ENCODE measurements at places on chromosomes 4 and X.

GRCh38 chr4:150119492-150119891 is 41.2 kb downstream of the DCLK2 start:
- DNase-seq: no peak

DNA sequence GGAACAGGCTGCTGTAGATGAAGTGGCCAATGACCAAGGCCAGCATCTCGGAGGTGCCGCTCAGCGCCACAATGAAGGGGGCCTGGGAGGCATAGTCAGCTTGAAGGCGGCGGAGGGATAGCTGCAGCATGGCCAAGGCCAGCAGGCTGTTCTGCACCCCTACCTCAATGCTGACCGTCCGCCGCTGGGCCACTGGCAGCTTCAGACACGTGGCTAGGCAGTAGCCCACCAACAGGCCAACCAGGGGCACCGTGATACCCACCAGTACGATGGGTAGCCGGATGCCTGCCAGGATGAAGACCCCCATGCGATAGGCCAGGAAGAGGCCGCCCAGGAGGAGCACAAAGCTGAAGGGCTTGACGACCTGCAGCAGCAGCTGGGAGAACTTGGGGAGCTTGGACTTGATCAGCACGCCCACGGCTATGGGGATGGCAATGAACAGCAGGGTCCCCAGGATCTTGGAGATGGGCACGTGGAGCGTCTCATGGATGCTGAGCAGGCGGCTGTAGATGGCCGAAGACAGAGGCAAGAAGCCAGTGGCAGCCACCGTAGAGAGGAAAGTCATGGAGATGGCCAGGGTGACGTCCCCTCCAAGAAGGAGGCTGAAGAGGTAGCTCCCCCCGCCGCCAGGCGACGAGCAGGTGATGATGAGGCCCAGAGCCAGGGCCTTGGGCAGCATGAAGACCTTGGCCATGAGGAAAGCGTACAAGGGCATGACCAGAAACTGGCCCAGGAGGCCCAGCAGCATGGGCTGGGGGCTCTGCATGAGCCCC is 1.3 kb upstream of the UBL4A start:
- DNase-seq: no peak

GRCh38 chrX:150223176-150224015 is 139.7 kb upstream of the MAMLD1 start:
- no peak for DNase-seq

DNA sequence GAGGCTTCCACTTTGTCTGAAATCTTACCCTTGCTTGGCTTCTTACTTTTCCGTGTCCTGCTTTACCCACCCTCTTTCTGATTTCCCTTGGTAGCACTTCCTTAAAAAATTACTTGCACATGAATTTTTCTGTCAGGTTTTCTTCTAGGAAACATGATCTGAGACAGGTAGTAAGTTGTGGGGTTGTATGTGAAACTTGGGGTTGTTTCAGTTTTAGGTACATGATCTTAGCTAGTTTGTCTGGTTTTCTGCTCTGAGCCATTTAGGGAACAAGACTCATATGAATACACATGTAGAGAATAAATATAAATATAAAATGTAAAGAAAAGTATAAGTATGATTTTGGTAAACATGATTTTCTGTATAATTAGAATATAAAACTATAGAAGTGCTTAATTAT is 17.4 kb upstream of the ARMCX2 start:
- no peak for DNase-seq

DNA sequence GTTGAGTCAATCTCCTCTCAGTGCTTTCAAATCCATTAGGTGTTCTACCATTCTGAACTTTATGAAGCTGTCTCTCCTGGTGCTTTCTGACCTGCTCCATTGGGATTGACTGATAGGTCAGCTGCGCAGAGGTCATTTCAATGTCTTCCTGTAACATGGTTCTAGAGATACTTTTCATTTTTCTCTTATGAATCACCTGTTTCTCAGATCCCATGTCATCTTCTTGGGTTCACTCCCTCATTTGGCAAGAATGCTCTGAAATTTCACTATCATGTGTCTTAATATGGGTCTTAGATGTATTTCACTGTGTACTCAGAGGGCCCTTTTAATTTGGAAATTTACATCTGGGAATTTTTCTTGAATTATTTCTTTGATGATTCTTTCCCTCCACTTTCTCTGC is 13.8 kb upstream of the PGM2 start:
- peak; percentile 27 for DNase-seq

- DNase-seq: no peak
Observed at GRCh38 chr4:123869286-123870215, 473.0 kb downstream of the SPRY1 start.

DNA sequence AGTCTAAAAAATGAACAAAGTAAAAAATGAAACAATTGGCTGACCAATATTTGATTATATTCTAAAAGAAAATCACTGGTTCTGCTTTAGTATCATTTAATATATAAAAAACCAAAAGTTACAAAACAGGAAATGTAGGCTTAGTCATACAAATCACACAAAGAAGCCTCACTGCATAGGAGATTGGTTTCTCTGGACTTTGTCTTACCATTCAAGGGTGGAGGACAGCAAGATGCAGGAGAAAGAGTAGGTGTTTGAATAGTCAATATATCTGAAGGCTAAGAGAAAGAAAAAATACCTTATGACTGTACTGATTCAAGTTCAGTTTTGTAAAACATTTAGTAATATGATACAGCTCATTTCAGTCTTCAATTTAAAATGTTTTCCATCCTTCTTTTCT is 28.6 kb upstream of the TAF9B start:
- DNase-seq: no peak

- DNase-seq: no peak
Observed at GRCh38 chrX:112377481-112377880, 294.9 kb upstream of the TRPC5 start.

- no peak for DNase-seq
Observed at GRCh38 chr4:54498661-54499111, 159.1 kb upstream of the KIT start.

DNA sequence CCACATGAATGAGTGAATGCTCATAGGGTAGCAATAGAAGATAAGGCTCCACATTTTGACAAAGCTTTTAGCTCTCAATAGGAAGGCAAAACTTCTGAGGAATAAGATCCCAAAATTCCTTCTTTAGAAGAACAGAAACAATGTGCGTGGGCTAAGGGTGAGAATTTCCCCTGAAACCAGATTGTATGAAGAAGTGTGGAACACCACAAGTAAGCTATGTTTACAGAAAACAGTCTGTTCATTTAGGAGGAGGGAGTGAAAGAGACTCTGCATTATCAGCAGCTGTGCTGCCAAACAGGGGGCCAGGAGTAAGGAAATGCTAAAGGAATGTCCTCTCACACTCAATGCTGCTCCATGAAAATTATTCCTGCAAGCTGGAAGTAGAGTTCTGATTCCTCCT is 851.6 kb downstream of the CENPC start:
- no peak for DNase-seq

- no peak for DNase-seq
Observed at GRCh38 chr4:184889666-184890335, 64.0 kb upstream of the ACSL1 start.

- DNase-seq: no peak
Observed at GRCh38 chr4:61501812-61502211, 301.7 kb downstream of the ADGRL3 start.

Data from fibroblast of gingiva (primary cell).